Kidney (tissue), 22 donors: ENCODE measurements at places on chromosomes 3 and 15.

DNA sequence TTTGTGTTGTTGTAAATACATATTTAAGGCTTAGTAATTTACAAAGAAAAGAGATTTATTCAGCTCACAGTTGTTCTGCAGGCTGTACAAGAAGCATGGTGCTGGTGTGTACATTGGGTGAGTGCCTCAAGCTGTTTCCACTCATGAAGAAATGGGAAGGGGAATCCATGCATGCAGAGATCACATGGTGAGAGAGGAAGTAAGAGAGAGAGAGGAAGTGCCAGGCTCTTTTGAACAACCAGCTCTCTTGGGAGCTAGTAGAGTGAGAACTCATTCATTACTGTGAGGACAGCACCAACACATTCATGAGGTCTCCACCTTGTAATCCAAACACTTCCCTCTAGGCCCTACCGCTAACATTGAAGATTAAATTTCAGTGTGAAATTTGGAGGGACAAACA, 909.2 kb downstream of the NSUN3 start:
- no peaks in the 10 kb centered on the region for H3K4me1 ChIP-seq
- no peak for DNase-seq
- no peak overlapping the region for H3K27ac ChIP-seq

DNA sequence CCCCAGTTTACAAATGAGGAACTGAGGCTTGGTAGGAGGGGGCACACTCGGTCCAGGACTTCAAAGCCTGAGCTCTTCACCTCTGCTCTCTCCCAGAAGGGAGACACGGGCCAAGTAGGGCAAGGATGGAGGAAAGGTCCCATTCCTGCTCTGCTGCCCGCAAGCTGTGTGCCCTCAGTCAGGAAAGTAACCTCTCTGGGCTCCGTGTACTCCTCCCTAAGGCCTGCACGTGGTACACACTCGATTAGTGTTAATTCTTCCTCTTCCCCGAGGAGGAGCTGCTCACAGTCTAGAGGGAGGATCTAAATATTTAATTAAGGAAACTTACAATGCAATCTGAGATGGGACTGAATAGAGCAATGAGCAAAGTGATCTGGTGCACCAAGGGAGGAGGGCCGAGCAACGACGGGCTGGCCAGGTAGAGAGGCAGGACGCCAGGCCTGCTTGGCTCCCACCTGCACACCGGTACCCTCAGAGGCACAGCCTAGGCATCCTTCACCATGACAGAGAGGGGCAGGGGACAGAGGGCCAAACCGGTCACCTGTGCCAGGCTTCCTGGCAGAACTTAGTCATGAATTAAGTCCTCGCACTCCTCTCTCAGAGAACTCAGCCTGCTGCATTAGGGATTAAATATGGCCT, 47.2 kb upstream of the IQSEC1 start:
- H3K27me3 ChIP-seq, result no peaks in the 10 kb centered on the region

DNA sequence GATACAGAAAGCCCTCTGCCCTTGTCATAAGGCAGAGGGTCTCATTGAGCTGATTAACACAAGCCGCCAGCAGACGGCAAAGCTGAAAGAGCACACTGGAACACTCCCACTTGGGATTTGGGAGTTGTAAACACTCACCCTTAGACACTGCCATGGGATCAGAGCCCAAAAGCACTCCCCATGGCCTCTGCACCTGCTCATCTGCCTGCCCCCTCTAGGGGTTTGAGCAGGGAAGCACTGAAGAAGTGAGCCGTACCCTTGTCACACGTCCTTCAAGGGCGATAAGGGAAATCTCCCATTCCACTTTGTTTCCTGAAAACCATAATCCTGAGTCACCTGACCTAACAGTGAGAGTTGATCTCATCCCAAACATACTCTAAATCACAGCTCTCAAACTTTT, 14.7 kb downstream of the FSIP1 start:
- no peaks in the 10 kb centered on the region for H3K36me3 ChIP-seq
- H3K4me1 ChIP-seq, result no peaks in the 10 kb centered on the region
- H3K27ac ChIP-seq, result no peak overlapping the region
- no peak overlapping the region for H3K4me3 ChIP-seq
- H3K27me3 ChIP-seq, result no peaks in the 10 kb centered on the region

DNA sequence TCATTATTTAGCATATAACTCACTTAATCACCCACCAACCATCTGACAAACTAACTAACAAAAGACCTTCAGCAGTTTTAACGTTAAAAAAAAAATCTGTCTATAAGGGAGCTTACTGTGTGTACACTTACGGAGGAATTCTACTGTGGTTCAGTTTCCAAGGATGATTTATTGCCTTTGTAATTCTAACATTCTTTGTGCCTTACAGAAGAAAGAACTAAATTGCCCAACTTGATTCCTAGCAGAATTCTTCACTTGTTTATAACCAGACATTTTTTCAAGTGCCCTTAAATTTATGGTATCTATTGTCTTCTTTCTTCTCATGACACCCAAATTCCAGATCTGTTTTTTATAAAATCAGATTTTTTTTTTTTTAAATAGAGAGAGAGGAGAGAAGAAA, 119.7 kb upstream of the IGSF10 start:
- peak; percentile 70 for DNase-seq
- no peaks in the 10 kb centered on the region for H3K36me3 ChIP-seq
- no peaks in the 10 kb centered on the region for H3K4me1 ChIP-seq
- no peak overlapping the region for H3K4me3 ChIP-seq
- no peak overlapping the region for H3K27ac ChIP-seq

DNA sequence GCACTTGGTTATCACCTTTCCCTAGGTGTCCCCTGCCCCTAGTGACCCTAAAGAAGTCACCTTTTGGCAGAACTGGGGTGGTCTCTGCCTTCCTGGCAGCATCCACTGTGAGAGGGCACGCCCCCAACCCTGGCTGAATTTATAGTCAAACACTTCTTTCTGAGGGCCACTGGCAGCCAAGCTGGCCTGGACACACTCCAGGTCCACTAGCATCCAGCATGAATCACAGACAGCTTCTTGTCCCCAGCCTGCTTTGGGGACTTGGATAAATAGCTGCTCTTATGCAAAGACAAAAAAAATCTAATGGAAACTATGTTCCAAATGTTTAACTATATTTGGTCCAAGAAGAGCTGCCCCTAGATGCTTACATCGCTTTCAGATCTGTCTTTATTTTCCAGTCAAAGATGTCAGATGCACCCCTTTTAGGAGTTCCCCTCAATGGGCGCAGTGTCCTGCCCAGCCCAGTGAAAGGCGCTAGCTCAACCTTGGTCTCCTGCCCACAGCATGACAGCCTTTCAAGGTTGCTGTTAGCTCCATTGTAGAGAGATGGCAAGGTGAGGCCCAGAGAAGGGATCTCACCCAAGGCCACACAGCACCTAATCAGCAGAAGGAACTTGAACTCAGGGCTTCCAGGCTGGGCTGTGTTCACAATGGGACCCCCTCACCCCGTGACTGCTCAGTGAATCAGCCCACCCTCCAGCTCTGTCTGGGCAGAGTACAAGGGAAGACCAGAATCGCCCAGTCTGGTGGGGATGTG, 7.0 kb downstream of the RASL12 start:
- DNase-seq, result no peak
- no peaks in the 10 kb centered on the region for H3K27me3 ChIP-seq
- no peak overlapping the region for H3K4me3 ChIP-seq
- no peaks in the 10 kb centered on the region for H3K36me3 ChIP-seq

- no peaks in the 10 kb centered on the region for H3K36me3 ChIP-seq
- no peaks in the 10 kb centered on the region for H3K4me1 ChIP-seq
- no peak overlapping the region for H3K27ac ChIP-seq
- no peak overlapping the region for H3K4me3 ChIP-seq
- H3K27me3 ChIP-seq, result no peaks in the 10 kb centered on the region
Observed at GRCh38 chr3:112629425-112629824, 11.5 kb downstream of the CCDC80 start.

GRCh38 chr3:118968111-118968510, 66.5 kb downstream of the IGSF11 start:
- no peaks in the 10 kb centered on the region for H3K36me3 ChIP-seq
- no peaks in the 10 kb centered on the region for H3K27me3 ChIP-seq
- H3K27ac ChIP-seq, result no peak overlapping the region
- no peak for DNase-seq

- H3K27me3 ChIP-seq, result no peaks in the 10 kb centered on the region
- no peak overlapping the region for H3K27ac ChIP-seq
Observed at GRCh38 chr3:197468866-197469382, 86.8 kb downstream of the BDH1 start.

- peaks cover 2% of the 10 kb centered on the region for H3K4me1 ChIP-seq
- DNase-seq, result no peak
- no peaks in the 10 kb centered on the region for H3K27me3 ChIP-seq
Observed at GRCh38 chr3:114445233-114445632, 151.4 kb downstream of the TIGIT start.
